ENCODE measurements at places on chromosomes 6 and 20.

DNA sequence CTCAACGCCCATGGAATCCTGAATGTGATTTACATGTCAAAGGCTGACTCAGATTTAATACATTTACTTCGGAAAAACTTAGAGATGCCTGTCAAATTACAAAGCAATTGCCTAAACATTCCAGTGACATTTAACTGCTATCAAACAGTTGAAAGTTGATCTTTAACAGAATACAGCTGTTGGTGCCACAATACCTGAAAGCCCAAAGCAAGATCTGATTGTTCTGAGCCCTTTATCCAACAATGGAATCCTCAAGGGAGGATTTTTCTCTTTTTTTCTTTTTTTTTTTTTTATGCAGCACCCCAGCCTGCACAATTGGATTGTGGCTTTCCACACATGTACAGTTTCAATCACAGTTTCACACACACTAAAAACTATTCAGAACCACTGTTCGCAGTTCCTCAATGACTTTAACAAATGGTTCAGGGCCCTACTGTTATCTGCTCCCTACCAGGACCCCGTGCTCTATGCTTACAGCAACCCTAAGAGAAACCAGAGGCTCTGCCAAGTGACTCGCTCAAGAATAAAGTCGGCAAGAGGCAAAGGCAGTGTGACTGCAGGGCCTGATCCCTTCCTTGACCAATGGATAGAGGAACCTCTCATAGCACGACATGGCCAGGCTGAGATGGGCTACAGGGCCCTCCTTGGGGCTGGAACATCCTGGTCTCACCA lies 33.3 kb downstream of the EPB41L2 start:
- no peak for DNase-seq

- DNase-seq = no peak
Measured at GRCh38 chr6:79778816-79779215, 147.7 kb downstream of the SH3BGRL2 start.

- DNase-seq = no peak
Measured at GRCh38 chr6:119347466-119348095, 2.0 kb downstream of the MAN1A1 start.

GRCh38 chr20:21613512-21613911 lies 92.0 kb upstream of the PAX1 start:
- no peak for DNase-seq

GRCh38 chr20:54272901-54273488 lies 65.1 kb downstream of the PFDN4 start:
- DNase-seq = no peak

DNA sequence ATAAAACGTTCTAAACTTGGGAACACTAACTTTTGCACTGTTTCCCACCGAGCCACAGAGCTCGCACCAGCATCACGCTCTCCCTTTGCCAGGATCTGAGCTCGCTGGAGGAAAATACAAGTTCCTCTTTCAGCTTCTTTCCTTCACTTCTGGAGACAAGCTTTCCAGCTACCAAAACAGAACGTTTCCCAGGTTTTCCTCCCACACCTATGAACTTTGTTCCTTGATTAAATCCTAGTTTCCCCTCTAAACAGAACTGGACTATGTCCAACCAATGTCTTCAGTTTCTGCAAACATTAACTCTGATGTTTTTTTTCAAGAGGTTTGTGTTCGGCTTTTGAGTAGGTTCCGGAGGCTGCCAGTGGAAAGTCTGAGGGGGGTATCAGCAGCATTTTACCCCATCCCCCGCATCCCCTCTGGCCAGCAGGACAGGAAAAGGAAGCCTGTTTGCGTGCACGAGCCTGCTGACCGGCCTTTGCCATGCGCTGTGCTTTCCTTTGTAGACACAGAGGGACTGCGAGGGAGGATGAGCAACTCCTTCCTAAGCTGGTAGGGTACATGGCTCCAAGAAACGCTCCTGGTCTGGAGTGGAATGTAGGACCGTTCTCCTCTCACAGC lies 135.5 kb downstream of the LY86 start:
- no peak for DNase-seq

GRCh38 chr20:51258582-51259165 lies 235.8 kb upstream of the KCNG1 start:
- no peak for DNase-seq

DNA sequence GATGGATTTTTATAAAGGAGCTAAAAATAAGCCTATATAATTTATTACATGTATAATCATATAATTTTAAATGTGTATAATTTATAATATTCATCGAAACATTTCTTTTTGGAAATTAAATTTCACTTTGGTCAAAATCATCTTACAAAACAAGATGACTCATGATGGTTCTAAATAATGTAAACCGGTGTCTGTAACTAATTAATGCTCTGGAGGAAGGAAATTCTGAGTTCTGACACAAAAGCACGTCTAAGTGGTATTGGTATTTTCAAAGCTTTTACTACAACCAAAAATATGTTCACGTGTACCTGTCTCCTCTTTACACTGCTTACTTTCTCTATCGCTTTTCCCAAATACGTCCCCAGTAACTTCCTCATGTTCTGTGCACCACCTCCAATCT lies 134.1 kb downstream of the MTHFD1L start:
- DNase-seq = no peak

GRCh38 chr6:148964467-148964866 lies 217.6 kb downstream of the UST start:
- no peak for DNase-seq

GRCh38 chr6:56279331-56280080 lies 32.1 kb upstream of the COL21A1 start:
- DNase-seq = no peak
